ENCODE measurements at places on chromosomes 13 and 19.

GRCh38 chr19:38277549-38277948 lies 13.2 kb downstream of the SPINT2 start:
- DNase-seq, result no peak

- no peak for DNase-seq
Observed at GRCh38 chr13:25280396-25280795, 6.9 kb downstream of the MTMR6 start.

DNA sequence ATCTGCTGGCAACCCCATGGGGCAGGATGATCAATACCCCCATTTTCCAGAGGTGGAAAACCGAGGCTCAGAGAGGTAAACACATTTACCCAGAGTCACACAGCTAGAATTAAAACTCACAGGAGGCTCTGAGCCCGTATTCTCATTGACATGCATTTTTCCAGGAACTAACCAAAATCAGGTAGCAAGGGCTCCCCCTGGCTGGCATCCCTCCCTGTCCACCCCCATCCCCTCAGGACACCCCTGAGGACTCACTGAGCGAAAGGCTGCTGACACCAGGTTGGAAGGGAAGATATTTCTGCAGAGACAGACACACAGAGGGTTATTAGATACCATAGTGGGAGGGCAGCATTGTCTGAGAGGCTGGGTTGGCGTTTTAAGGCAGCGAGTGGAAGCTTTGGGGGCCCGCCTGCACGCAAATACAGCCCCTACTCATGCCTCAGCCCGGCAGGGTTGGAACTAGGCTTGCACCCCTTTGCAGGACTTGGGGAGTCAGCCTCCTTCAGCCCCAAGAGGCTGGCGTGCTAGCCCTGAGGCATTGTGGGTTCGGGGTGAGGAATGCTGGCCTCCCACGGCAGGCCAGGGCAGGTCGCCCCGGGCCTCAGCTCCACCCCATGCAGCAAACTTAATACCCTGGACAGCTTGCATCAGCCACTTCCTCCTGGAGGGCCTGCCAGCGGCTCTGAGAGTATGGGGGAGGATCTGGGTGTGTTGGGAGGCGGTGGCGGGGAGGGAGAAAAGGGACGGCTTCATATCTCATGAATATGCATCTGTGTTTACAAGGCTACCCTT lies 3.9 kb downstream of the SLC1A5 start:
- DNase-seq, result no peak

GRCh38 chr13:91313103-91313502 lies 34.4 kb upstream of the MIR17HG start:
- no peak for DNase-seq

All from occipital lobe (tissue), 3 donors.